ENCODE measurements at places on chromosomes 3 and 15.

GRCh38 chr3:170081079-170081741 is 43.4 kb downstream of the GPR160 start:
- no peaks in the 10 kb centered on the region for H3K27me3 ChIP-seq
- DNase-seq = no peak
- H3K4me3 ChIP-seq = no peak overlapping the region
- peaks cover 9% of the 10 kb centered on the region for H3K4me1 ChIP-seq
- peaks cover 44% of the 10 kb centered on the region for H3K36me3 ChIP-seq

DNA sequence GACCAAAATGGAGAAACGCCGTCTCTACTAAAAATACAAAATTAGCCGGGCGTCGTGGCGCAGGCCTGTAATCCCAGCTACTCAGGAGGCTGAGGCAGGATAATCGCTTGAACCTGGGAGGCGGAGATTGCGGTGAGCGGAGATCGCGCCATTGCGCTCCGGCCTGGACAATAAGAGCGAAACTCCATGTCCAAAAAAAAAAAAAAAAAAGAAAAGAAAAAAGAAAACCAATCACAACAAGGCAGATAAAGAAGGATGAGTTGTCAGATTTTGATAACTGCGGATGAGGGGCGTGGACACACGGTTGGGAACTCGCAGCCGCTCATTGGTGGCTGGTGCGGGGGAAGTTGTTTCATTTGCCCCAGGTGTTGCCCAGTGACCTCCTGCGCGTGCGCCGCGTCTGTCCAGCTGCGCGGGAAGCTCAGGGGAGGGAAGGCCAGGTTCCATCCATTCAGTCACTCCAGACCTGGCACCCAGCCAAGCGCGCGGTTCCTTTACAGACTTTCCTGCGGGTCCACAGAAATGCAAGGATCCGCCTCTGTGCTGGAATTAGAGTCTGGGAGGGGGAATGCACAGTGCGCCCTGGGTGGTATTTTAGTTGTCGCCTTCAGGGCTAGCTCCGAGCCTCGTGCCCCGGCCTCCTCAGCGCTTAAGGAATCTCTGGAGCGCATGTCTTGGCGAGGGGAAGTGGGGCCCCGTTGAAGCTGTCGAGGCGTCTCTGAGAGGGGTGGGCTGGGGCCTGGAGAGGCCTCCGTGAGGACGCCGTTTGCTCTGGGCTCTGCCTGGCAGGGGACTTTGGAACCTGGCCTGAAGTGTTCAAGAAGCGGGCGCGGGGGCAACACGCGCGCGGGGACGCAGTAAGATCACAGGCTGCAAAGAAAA is 708 bp upstream of the GCHFR start:
- DNase-seq = no peak
- peaks cover 4% of the 10 kb centered on the region for H3K27me3 ChIP-seq
- H3K27ac ChIP-seq = peak overlapping the region; percentile 44
- peaks cover 34% of the 10 kb centered on the region for H3K4me1 ChIP-seq

DNA sequence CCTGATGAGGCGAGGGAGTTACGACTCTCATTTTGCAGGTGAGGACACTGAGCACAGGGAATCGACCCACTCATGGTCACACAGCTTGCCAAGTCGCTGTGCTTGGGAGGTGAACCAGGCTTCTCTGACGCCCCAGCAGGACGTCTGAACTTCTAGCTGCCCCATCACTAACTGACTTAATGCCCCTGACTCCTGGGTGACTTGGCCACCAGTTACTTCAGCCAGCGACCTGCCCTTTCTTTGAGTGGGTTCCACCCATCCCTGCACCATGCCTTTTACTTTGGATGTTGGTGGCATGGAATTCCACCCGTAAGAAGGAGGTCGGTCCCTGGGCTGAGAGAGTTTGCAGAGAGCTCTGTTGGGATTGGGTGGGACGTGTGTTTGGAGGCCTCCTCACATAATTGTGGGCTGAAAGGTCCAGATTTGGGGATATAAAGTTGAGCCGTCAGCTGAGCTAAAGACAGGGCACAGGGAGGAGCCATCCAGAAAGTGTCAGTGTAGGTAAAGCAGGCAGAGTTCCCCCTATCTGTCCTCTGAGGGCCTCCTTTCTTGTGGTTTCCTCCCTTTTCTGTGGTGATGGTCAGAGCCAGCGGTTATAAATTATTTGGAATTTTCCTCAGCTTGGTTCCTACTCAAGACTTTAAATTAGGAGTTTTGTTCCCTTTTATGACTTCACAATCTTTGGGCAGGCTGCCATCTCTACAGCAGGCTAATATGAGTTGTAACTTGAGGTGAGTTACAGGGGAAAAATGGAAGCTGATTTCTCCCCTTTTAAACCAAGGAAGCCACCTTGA is 55.0 kb downstream of the FLNB start:
- peaks cover 85% of the 10 kb centered on the region for H3K4me1 ChIP-seq
- DNase-seq = no peak
- no peak overlapping the region for H3K4me3 ChIP-seq
- H3K27me3 ChIP-seq = no peaks in the 10 kb centered on the region
- H3K27ac ChIP-seq = peak overlapping the region; percentile 1

GRCh38 chr3:41697702-41698101 is 264.2 kb downstream of the ULK4 start:
- no peak overlapping the region for H3K4me3 ChIP-seq
- no peaks in the 10 kb centered on the region for H3K36me3 ChIP-seq
- H3K4me1 ChIP-seq = peaks cover 15% of the 10 kb centered on the region
- DNase-seq = no peak

- no peak overlapping the region for H3K27ac ChIP-seq
- H3K4me1 ChIP-seq = peaks cover 38% of the 10 kb centered on the region
- no peaks in the 10 kb centered on the region for H3K36me3 ChIP-seq
- no peaks in the 10 kb centered on the region for H3K27me3 ChIP-seq
These were observed 417.4 kb downstream of the MECOM start for GRCh38 chr3:169246158-169246557.

- no peak overlapping the region for H3K27ac ChIP-seq
- no peak for DNase-seq
- peaks cover 66% of the 10 kb centered on the region for H3K4me1 ChIP-seq
- H3K27me3 ChIP-seq = no peaks in the 10 kb centered on the region
- H3K4me3 ChIP-seq = no peak overlapping the region
These were observed 13.4 kb downstream of the UBP1 start for GRCh38 chr3:33426630-33427317.

DNA sequence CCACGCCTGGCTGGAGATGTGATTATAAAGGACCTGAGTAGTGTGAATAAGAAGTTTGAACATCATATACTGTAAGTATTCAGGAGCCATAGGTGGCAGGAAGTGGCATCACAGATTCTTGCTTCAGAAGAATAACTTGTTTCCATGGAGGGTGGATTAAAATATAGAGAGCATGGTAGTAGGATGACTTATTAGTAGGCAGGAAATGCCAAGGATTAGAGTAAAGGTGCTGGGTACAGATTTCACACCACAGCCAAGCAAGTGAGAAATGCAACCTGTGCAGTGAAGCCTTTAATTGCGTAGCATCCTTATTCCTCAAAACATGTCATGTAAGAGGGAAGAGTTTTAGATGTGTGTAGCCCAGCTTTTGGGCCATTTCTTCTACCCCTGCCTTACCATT is 30.8 kb downstream of the IFT122 start:
- no peak overlapping the region for H3K4me3 ChIP-seq
- no peaks in the 10 kb centered on the region for H3K27me3 ChIP-seq
- no peaks in the 10 kb centered on the region for H3K4me1 ChIP-seq
- DNase-seq = no peak

DNA sequence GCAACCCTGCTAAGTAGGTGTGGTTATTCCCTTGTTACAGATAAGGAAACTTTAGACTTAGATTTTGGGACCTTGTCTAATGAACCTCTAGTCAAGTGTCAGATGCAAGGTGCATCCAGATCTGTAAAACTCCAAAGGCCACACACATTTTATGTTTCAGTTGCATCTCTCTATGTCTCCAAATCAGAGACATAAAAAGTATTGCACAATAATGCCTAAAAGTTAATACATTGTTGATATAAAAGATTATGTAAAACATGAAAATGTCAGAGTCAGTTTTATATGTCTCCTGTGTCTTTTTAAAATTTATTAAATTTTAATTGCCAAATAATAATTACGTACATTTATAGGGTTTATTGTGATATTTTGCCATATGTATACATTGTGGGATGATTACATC is 408.5 kb downstream of the NTRK3 start:
- no peak overlapping the region for H3K4me3 ChIP-seq
- H3K27me3 ChIP-seq = peaks cover 3% of the 10 kb centered on the region
- H3K4me1 ChIP-seq = no peaks in the 10 kb centered on the region
- no peaks in the 10 kb centered on the region for H3K36me3 ChIP-seq
- H3K27ac ChIP-seq = no peak overlapping the region

DNA sequence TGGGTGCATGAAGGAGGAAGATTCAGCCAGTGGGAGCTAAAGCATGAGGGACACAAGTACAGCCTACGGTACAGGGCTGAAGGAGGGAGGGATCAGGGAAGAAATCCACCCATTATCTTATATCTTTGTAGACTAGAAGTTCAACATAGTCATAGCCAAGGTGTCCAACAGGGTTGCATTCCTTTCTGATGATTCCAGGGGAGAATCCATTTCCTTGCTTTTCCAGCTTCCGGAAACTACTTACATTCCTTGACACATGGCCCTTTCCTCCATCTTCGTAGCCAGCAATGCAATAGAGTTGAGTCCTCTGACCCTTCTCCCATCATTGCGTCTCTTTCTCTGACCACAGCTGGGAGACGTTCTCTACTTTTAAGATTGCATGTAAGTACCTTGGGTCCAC is 471.0 kb upstream of the SEMA6D start:
- DNase-seq = no peak
- H3K36me3 ChIP-seq = no peaks in the 10 kb centered on the region
- no peak overlapping the region for H3K4me3 ChIP-seq
- H3K27me3 ChIP-seq = peaks cover 3% of the 10 kb centered on the region
